Stimulated activated CD8-positive, alpha-beta memory T cell treated with anti-CD3 and anti-CD28 coated beads, Interleukin-15, amount 100 ng/mL, for 1 hour (primary cell): ENCODE measurements at places on chromosomes 2 and 18.

GRCh38 chr2:159456500-159457426 lies 159.6 kb downstream of the BAZ2B start:
- no peak for DNase-seq

DNA sequence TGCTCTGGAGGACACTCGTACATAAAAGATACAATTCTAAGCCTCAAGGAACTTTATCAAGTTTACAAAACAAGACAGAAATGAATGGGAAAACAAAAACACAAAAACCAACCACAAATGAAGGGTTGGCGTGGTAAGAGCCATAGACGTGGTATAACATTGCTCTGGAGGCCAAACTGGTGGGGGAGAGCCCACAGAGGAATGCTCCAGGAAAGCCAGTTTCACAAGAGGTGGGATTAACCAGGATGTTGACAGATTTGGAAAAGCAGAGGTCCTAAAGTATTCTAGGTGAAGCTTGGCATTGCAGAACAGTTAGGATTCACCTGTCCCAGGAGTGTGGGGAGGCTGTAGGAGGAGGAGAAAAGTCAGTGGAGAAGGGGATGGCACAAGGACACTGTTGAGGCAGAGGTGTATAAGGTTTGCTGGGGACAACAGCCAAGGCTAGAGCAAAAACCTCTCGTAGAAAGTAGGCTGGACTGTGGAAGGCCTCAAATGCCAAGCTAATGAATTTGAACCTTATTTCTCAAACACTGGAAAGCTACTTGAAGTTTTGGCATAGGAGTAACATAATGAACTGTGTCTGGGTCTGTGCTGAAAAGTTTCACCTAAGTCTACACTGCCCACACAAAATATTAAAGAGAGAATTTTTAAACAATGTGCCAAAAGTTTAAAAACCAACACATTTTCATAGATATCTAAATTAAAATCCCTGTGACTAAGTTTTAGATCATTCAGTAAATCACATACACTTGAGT lies 135.1 kb downstream of the THADA start:
- no peak for DNase-seq

DNA sequence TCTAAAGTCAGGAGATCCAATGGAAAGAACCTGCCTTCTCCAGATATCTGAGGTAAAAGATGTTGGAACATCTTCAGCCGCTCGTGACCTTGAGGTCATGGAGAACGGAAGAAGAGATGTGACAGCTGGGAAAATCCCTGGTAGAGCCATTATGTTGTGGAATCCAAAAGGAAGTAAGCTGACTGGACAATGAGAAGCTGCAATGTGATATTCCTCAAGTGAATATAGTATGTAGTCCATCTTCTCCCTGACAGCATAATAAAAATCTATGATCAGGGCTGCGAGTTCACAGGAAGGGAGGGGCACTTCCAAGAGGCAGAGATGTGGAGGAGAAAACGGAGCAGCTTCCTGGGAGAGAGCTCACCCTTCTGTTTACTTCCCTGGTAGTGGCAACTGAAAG lies 201.0 kb upstream of the SP5 start:
- no peak for DNase-seq

DNA sequence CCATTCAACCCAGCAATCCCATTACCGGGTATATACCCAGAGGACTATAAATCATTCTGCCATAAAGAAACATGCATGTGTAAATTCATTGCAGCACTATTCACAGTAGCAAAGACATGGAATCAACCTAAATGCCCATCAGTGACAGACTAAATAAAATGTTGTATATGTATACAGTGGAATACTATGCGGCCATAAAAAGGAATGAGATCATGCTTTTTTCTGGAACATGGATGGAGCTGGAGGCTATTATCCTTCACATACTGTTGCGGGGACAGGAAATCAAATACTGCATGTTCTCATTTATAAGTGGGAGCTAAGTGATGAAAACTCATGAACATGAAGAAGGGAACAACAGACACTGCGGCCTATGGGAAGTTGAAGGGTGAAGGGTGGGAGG lies 65.1 kb downstream of the EHBP1 start:
- DNase-seq = no peak

DNA sequence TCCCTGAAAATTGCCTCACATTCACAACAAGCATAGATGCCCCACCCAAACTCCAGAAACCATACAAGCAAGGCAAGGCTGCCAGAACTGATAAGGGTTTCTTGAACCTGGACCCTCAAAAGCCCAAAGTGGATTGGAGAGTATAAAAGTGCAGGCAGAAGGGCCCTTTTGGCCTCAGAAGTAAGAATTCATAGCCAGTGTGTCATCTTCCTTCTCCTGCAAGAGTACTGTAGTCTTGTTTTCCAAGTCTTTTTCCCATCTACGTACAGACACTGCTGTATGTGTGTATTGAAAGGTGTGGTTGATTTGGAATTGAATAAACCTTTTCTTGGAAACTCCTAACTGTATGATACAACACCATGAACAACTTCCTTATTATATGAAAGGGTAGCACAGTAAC lies 46.8 kb downstream of the ZC3H15 start:
- DNase-seq = no peak

- DNase-seq = no peak
Measured at GRCh38 chr18:43159086-43159770, 43.7 kb upstream of the RIT2 start.

DNA sequence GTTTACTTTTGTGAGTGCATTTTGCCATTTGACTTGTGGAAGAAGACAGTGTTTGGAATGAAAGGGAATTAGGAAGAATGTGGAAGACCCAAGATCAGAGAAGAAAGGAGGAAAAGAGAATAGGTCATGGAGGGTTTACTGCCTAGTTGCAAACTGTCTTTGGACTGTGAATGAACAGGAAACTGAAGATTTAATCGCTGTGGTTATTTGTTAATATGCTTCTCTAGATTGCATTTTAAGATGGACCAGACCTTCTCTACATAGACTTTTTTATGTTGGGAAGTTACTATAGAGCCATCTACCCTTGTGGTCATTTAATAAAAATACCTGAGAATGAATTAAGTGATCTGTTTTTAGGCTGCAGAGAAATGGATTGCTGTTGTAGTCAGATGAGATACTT lies 6.2 kb downstream of the AGPS start:
- DNase-seq = no peak

DNA sequence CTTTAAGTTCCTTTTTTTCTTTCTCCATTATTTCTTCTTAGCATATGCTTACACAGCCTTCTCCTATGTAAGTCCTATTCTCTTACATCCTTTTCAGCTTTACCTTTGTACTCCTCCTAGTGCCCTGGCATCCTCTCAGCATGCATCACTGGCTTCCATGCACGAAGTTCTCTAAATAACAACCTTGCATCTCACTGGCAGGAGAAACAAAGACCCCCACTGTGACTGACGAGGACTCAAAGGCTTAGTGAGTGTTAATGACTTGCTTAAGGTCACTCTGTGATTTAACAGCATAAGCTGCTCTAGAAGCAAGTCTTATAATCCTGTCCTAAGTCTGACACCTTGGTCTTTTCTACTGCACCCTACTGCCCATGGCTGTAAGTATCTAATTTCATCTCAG lies 1236.0 kb upstream of the CELF4 start:
- no peak for DNase-seq

- no peak for DNase-seq
Measured at GRCh38 chr2:156331572-156332283, 793 bp downstream of the NR4A2 start.
